ENCODE measurements at places on chromosomes 7 and 10. TPM values are rescaled to one million over a fixed set of nuclear protein-coding genes. Genes with fewer than 3 reads are reported as not detected.

GRCh38 chr7:91165846-91166230, 98.4 kb upstream of the FZD1 start:
- no peak overlapping the region for H3K4me3 ChIP-seq
- H3K27me3 ChIP-seq, result peaks cover 1% of the 10 kb centered on the region
- no peaks in the 10 kb centered on the region for H3K36me3 ChIP-seq
- DNase-seq, result no peak
- no peak overlapping the region for H3K27ac ChIP-seq

GRCh38 chr7:32094516-32094915, 24.3 kb upstream of the PDE1C start:
- no peaks in the 10 kb centered on the region for H3K4me1 ChIP-seq
- no peak overlapping the region for H3K27ac ChIP-seq
- no peak for DNase-seq
- H3K4me3 ChIP-seq, result no peak overlapping the region

- H3K4me1 ChIP-seq, result no peaks in the 10 kb centered on the region
- no peak overlapping the region for H3K4me3 ChIP-seq
- no peaks in the 10 kb centered on the region for H3K36me3 ChIP-seq
Measured at GRCh38 chr10:26759008-26759407, 61.5 kb downstream of the PDSS1 start.

- no peaks in the 10 kb centered on the region for H3K27me3 ChIP-seq
- H3K4me1 ChIP-seq, result no peaks in the 10 kb centered on the region
- peak; percentile 35 for DNase-seq
- H3K27ac ChIP-seq, result no peak overlapping the region
- no peak overlapping the region for H3K4me3 ChIP-seq
- H3K36me3 ChIP-seq, result no peaks in the 10 kb centered on the region
Measured at GRCh38 chr10:86170255-86171108, 196.1 kb downstream of the GRID1 start.

DNA sequence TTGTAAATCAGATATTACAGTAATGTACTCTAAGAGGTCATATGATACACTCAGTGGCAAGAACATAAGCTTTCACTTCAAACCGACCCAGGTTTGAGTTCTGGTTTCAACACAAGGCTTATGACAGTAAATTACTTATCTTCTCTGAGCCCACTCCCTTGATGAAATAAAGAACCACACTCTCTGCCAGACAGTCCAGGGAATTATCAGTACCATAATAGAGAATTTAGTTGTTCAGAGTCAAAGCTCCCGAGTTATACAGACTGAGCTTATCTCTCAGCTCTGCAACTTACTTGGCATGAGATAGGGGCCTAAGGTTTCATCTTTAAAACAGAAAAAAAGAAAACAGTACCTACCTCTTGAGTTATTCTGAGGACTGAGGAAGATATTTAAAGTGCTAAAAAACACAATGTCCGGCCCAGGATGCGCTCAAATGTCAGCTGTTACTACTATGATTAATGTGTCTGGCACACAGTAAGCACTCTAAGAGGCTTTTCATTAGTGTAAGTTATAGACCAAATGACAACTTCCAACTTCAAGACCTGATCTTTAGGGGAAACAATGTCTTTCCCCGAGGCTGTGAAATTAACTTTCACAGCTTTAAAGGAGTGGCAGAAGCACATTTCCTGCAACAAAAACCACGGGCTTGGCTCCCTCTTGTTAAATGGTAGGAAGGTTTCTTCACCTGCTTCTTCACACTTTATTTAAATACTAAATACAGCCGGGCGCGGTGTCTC, 38.1 kb downstream of the UBE2H start:
- H3K4me1 ChIP-seq, result peaks cover 6% of the 10 kb centered on the region
- H3K4me3 ChIP-seq, result no peak overlapping the region
- no peak for DNase-seq
- no peaks in the 10 kb centered on the region for H3K36me3 ChIP-seq
- no peaks in the 10 kb centered on the region for H3K27me3 ChIP-seq
- no peak overlapping the region for H3K27ac ChIP-seq

DNA sequence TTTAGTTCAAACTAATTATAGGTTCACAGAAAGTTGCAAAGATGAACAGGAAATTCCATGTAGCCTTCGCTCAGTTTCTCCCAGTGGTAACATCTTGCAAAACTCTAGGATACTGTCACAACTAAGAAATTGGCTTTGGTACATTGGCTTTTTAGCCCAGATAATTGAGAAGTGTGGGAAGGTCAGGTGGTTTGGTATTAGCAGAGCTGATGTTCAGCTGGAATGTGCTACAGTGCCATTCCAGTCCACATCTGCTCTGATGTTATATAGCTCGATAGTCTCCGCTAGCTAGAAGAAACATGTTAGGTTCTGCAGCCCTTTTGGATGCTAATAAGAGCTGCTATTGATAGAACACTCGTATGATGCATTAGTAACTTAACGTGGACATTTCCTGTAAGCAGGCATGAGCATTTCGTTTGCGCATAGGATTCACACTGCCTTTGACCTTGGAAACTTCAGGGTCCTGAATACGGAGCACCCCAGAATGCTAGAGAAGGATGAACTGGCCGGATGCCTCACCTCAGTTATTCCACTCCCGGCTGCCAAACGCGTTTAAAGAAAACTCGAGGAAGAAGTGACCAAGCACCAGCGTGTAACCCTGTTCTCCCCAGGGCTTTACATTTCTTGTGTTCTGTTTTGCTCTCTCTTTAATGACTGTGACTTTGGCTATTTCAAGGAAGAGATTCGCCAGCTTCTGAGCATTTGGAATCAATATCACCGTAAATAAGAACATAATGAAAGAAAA, 271.4 kb downstream of the GALNT17 start:
- no peak for DNase-seq
- peak overlapping the region; percentile 39 for H3K4me3 ChIP-seq
- H3K27ac ChIP-seq, result no peak overlapping the region
- no peaks in the 10 kb centered on the region for H3K36me3 ChIP-seq

- no peak for DNase-seq
- H3K4me1 ChIP-seq, result no peaks in the 10 kb centered on the region
- no peak overlapping the region for H3K4me3 ChIP-seq
- H3K36me3 ChIP-seq, result no peaks in the 10 kb centered on the region
- H3K27ac ChIP-seq, result no peak overlapping the region
Measured at GRCh38 chr7:15798081-15798480, 111.6 kb upstream of the MEOX2 start.

CALHM1 gene
- total RNA-seq, result not detected

MMP21 gene
- total RNA-seq, result 0.33 TPM

All from aorta (tissue), 5 donors.